ENCODE measurements at places on chromosomes 6 and 20.

GRCh38 chr20:49646126-49646525 is 67.6 kb downstream of the B4GALT5 start:
- H3K36me3 ChIP-seq: peaks cover 35% of the 10 kb centered on the region
- H3K27ac ChIP-seq: no peak overlapping the region
- H3K4me1 ChIP-seq: no peaks in the 10 kb centered on the region
- H3K27me3 ChIP-seq: no peaks in the 10 kb centered on the region
- DNase-seq: no peak
- H3K4me3 ChIP-seq: no peak overlapping the region

DNA sequence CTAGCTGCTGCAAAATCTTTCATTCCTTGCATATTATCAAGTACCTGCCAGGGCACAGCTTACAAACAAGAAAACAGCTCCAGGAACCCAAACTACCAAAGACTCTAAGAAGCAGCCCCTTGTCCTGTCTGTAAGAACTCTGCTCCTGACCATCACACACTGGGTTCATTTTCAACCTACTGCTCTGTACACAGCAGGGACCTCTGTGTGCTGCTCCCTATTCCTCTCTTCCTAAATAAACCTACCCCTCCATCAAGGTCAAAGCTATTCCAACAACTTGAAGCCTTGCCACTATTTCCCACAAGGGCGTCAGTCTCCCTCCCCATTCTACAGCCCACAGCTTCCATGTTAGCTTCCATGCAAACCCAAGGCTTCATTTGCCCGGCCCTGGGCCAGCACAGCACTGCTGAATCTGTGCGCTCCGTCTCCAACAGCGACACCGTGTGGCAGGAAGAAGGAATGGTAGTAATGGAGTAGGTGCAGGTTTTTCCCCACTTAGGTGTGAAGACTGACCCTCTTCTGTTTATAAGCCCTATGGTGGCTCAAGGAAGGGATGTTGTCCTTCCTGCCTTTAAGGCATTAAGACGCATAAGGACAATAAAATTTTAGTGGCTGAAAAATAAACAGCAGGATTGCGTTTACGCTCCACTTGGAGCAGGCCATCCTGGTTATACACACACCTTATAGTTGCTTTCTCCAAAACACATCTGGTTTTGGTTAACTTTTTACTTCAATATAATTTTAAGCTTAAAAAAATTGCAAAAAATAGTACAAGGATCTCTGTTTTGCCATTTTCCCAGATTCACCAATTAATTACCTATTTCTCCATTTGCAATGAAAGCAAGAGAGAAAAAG is 115.2 kb upstream of the NXT1 start:
- H3K27me3 ChIP-seq: no peaks in the 10 kb centered on the region
- no peaks in the 10 kb centered on the region for H3K4me1 ChIP-seq
- H3K4me3 ChIP-seq: no peak overlapping the region
- no peaks in the 10 kb centered on the region for H3K36me3 ChIP-seq
- H3K27ac ChIP-seq: no peak overlapping the region
- no peak for DNase-seq

GRCh38 chr20:20083807-20084206 is 31.5 kb downstream of the CFAP61 start:
- no peaks in the 10 kb centered on the region for H3K36me3 ChIP-seq
- no peak overlapping the region for H3K4me3 ChIP-seq
- H3K27me3 ChIP-seq: no peaks in the 10 kb centered on the region
- no peaks in the 10 kb centered on the region for H3K4me1 ChIP-seq
- H3K27ac ChIP-seq: no peak overlapping the region

GRCh38 chr20:43755390-43755789 is 28.6 kb upstream of the GTSF1L start:
- peaks cover 22% of the 10 kb centered on the region for H3K4me1 ChIP-seq
- DNase-seq: no peak
- no peaks in the 10 kb centered on the region for H3K36me3 ChIP-seq
- no peak overlapping the region for H3K4me3 ChIP-seq
- no peak overlapping the region for H3K27ac ChIP-seq
- no peaks in the 10 kb centered on the region for H3K27me3 ChIP-seq

DNA sequence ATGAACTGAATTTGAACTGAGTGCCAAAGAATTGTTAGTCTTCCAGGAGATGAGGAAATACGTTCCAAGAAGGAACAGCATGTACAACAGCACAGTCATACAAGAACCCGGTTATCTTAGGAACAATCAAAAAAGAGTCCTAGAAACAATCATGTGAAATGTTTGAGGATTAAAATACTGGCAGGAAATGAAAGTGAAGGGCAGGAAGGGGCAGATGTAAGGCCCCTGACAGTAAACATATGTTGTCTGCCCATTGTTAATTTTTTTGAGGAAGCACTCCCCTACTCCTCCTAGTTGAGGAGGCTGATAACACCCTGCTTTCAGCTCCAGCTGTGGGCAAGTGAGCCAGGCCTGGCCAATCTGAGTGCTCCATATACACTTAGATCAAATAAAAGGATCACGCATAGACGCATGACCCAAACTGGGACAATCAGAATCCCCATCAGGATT is 220.9 kb downstream of the HACE1 start:
- no peaks in the 10 kb centered on the region for H3K36me3 ChIP-seq
- no peaks in the 10 kb centered on the region for H3K27me3 ChIP-seq
- no peak overlapping the region for H3K4me3 ChIP-seq

GRCh38 chr6:82247505-82248272 is at the start of gene IBTK:
Gene IBTK (minus strand): TSS chr6:82247744. CDS start chr6:82240486, 7,258 bp downstream.
- peaks cover 24% of the 10 kb centered on the region for H3K4me1 ChIP-seq
- peak; percentile 95 for DNase-seq
- H3K36me3 ChIP-seq: no peaks in the 10 kb centered on the region
- H3K27me3 ChIP-seq: no peaks in the 10 kb centered on the region
- H3K27ac ChIP-seq: peak within 1 kb of the TSS; percentile 59

GRCh38 chr20:37925265-37926165 is 22.6 kb downstream of the VSTM2L start:
- DNase-seq: no peak
- no peak overlapping the region for H3K4me3 ChIP-seq
- no peak overlapping the region for H3K27ac ChIP-seq

DNA sequence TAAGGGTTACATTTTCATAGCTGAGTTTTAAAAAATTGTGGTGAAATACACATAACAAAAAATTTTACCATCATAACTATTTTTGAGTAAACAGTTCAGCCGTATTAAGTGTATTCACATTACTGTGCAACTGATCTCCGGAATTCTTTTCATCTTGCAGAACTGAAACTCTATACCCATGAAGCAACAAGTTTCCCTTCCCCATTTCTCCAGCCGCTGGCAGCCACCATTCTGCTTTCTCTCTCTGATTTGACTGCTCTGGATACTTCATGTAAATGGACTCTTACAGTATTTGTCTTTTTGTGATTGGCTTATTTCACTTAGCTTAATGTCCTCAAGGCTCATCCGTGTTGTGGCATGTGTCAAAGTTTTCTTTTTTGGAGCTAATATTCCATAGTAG is 341.6 kb downstream of the QKI start:
- H3K4me3 ChIP-seq: no peak overlapping the region
- H3K27ac ChIP-seq: no peak overlapping the region
- peak; percentile 48 for DNase-seq

DNA sequence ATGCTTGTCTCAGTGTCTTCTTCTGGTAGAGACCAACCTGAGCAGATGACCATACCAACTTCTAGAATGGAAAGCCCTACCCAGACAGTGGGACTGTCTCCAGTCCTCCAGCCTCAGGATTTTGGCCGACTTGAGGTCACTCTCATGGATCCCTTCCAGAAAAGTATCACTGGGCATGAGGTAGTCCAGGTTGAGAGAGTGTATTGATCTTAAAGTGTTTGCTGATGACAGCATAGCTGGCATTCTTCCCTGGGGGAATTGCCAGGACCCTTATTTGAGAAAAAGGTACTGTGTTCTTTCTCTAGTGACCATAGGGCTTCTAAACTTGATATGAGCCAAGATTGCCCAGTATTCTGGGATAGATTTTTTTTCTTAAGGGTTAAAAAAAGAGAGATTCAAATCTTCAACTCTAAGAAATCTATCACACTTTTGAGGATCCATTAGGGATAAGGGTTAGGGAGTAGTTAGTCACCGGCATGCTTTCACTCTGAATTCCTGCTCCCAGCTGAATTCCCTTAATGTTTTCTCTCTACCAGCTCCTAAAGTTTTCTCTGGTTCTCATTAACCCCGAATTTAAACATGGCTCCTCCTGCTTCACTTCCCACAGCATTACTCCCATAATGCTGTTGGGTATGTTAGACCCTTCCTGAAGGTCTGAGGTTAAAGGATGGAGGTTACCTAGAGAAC is 73.6 kb upstream of the FLRT3 start:
- H3K36me3 ChIP-seq: no peaks in the 10 kb centered on the region
- H3K4me1 ChIP-seq: no peaks in the 10 kb centered on the region
- H3K4me3 ChIP-seq: no peak overlapping the region
- H3K27ac ChIP-seq: no peak overlapping the region
- no peaks in the 10 kb centered on the region for H3K27me3 ChIP-seq
- no peak for DNase-seq

DNA sequence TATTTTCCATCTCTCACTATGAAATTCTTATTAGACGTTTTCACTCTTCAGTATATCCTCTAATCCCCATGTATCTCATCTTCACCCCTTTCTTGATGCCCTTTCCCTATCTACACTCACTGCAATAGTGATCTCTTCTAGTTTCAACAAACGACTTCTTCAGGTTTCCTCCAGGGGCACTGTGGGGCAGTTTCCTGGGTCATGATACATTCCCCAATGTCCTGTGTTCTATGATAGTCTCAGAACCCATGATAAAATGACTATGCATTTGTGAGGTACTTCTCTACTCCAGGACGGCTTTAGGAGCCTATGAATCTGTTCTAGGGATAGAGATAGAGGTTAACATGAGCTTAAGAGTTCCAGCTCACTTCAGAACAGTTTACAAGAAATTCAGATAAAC is 183.3 kb downstream of the FOXC1 start:
- no peaks in the 10 kb centered on the region for H3K36me3 ChIP-seq
- no peaks in the 10 kb centered on the region for H3K27me3 ChIP-seq
- no peak overlapping the region for H3K27ac ChIP-seq

DNA sequence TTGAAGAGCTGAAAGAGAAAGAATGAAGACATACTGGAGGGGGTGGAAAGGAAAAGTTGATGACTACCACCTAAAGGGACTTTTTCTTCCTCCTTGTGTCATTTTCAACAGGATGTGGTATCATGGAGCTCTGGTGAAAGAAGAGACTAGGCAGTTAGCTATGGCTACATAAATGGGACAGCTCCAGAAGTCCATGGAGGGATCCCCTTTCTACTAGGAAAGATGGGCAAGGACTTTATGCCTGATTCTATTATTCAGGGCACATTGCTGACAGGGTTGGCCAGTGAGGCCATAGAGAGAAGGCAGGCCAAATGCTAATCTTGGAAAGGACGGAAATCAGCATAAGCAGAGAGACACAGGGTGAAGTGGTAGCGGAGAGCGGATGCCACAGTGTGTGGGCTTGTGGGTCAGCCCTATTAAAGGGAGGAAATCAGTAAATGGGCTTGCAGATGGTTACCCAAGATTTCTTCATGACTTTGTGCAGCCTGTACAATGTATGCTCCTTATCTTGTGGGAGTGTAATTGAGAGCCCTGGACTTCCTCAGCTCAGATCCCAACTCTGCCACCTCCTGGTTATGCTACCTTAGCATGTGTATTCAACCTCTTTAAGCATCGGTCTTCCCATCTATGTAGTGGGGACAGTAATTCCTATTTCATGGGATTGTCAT is 77.4 kb upstream of the TMEM170B start:
- no peaks in the 10 kb centered on the region for H3K36me3 ChIP-seq

DNA sequence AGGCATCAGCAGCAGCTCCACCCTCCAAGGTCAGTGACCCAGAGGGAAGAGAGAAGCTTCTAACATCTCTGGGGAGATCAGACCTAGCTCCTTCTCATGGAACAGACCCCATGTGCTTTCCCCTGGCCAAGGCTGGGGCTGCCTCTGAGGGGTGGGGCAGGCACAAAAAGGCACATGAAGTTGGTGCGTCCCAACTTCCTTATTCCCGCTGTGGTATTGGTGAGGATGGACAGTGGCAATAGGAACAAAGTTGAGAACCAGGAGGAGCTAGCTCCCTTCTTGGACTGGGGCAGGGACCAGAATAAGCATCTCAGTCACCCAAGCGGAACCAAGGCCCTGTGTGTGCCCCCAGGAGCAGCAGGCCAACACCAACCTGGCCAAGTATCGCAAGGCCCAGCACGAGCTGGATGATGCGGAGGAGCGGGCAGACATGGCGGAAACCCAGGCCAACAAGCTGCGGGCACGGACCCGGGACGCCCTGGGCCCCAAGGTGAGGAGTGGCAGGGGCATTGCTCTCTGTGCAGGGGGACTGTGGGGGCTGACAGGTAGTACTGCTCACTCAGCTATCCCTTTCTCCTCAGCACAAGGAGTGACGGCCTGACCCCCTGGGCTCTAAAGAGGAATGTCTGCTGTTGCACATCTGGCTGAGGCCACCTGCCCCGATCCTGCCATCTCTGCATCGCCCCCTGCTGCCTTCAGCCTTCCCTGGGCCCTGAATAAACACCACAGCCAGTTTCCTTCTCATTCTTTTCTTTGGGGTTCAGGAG is 46.1 kb downstream of the MYH7B start:
- no peak overlapping the region for H3K4me3 ChIP-seq
- DNase-seq: no peak
- no peaks in the 10 kb centered on the region for H3K4me1 ChIP-seq
- H3K27me3 ChIP-seq: no peaks in the 10 kb centered on the region

- DNase-seq: no peak
- no peak overlapping the region for H3K4me3 ChIP-seq
- no peak overlapping the region for H3K27ac ChIP-seq
- H3K36me3 ChIP-seq: no peaks in the 10 kb centered on the region
- H3K27me3 ChIP-seq: peaks cover 14% of the 10 kb centered on the region
These were observed 7.4 kb upstream of the CD24 start for GRCh38 chr6:106981926-106982325.

GRCh38 chr6:149899926-149900619 is 2.2 kb upstream of the RAET1E start:
- peaks cover 20% of the 10 kb centered on the region for H3K4me1 ChIP-seq
- no peak overlapping the region for H3K27ac ChIP-seq

DNA sequence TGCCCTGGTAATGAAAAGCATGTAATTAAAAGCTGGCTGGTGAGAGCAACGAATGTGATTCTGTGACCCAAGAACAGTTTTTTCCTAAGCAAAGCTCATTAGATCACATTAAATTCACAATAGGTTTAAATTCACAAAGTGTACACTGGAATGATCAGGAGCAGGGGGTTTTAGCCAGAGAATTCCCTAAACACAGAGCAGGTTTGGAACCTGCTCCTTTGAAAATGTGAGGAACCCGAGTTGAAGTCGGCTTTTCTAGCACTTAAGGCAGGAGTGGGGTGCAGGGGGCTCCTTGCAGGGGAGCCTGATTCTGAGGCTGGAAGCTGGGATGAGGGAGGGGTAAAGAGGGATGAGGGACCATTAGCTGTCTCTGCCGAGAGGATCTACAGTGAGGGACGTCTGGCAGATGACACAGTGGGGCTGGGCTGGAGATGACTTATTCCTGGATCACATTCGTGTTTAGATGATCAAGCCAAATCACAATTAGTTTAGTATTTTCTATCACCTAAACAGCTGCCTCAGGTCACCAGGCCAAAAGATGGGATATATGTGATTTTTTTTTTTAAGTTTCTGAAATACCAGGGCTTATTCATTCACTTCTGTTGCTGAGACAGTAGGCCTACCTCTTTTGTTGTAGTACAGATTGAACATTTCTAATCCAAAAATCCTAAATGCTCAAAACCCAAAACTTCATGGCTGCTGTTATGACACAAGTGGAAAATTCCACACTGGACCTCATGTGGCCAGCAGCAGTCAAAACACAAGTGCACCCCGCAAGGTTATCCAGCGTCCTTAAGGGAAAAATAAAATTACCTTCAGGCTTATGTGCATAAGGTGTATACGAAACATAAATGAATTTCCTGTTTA is 93.1 kb upstream of the HIVEP1 start:
- H3K27ac ChIP-seq: no peak overlapping the region
- H3K27me3 ChIP-seq: no peaks in the 10 kb centered on the region
- no peaks in the 10 kb centered on the region for H3K36me3 ChIP-seq
- H3K4me3 ChIP-seq: no peak overlapping the region

Measured in CD4-positive, alpha-beta T cell (primary cell).